ENCODE measurements at places on chromosomes 12 and 14.
A peak's percentile ranks its signal among the peaks of the same experiment; 100 is the strongest.

DNA sequence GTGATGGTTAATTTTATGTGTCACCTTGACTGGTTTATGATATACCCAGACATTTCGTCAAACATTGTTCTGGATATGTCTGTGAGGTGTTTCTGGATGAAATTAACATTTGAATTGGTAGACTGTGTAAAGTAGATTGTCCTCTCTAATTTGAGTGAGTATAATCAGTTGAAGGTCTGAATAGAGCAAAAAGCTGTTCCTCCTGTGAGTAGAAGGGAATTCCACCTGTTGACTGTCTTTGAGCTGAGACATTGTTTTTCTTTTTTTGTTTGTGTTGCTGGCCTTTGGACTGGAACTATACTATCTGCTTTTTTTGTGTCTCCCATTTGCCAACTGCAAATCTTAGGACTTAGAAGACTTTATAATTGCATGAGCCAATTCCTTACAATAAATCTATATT, 920.9 kb upstream of the LRFN5 start:
- DNase-seq = no peak

DNA sequence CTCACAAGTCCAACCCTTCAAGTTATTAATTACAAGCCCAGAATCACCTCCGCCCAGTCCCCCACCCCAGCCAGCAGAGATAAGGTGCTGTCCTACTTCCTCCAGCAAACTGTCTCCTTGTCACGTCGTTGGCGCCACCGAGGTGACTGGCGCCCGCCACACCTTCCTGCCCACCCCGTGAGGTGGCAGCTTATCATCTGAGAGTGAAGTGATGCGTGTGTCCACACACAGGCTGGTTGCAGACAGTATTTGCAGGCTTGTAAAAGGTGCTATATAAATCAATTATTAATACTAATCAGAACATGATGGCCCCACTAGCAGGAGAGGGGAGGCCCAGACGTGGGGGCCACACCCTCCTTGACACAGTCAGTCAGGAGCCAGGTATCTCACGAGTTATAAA, 786.6 kb upstream of the TBX3 start:
- DNase-seq = no peak

GRCh38 chr12:116896411-116896924, 14.3 kb upstream of the FBXW8 start:
- no peak for DNase-seq

GRCh38 chr14:91281346-91281745, 36.8 kb upstream of the GPR68 start:
- DNase-seq = no peak

DNA sequence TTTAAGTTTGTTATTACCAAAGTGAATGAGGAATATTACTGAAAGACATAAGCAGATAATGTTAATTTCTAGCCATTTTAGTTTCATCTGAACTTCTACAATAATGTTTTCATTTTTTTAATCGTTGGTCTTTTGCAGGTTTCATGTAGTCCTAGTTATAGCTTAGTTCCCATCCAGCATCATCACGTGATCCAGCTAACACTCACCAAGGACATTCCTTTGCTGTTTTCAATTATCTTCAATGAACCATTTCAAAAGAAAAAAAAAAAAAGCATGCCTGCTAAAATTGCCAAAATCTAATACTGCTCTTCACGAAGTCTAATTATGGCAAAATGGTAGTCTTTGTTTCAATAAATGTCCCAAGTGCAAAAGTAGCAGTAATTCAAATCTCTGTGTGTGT, 187.7 kb upstream of the ATXN7L3B start:
- no peak for DNase-seq

- no peak for DNase-seq
Observed at GRCh38 chr12:52952076-52952801, 3.3 kb downstream of the KRT18 start.

DNA sequence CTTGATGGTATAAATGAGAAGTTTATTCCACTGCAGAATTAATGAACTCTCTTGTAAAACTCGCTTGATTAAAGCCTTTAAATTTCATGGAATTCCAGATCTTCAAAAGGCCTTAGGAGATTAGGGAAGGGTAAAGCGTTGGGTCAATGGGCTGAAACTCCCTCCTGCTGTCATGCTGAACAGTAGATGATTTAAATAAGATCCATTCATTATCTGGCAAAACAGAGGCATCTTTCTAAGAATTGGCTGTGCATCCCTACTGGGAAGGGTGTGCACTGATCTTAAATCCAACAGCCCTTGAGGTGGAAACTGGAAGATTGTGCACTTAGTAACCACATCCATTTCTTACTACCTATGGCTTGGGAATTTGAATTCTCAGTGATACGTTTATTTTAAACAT, 56.0 kb downstream of the PLCZ1 start:
- no peak for DNase-seq

DNA sequence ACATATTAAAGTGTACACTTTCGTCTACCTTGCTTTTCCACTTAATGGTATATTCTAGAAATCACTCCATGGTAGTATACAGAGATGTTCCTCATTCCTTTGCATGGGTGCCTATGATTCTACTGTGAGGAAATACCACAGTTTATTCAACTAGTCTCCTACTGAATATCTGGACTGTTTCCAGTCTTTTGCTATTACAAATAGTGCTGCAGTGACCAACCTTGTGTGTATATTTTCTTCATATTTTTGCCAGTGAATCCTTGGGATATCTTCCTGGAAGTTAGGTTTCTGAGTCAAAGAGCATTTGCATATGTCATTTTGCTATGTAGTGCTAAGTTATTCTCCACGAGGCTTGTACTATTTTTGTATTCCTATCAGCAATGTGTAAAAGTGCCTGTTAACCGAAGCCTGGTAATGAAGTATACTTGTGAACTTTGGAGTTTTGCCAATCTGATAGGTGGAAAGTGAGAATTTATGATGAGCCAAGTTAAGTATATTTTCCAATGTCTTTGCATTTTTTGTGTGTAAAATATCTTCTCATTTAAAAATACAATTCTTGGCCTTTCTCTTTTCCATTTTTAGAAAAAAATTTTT, 31.3 kb upstream of the TMEM263 start:
- DNase-seq = no peak

DNA sequence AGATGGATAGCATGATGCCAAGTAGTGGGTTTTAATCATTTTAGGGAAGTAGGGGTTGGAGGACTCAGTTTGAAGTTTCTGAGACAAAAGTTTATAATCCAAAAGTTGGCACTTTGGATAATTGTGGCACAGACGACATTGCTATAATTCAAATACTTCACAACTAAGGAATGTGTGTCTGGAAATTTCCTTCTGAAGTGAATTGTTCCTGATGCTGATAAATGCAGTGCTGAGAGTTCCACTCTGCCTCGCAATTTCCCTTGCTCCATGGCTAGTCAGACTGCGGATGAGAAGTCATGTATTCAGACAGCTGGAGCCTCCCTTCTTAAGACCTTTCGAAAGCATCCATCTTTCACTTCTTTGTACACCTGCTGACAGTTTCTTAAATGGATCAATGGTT, 393.3 kb upstream of the PRICKLE1 start:
- no peak for DNase-seq

DNA sequence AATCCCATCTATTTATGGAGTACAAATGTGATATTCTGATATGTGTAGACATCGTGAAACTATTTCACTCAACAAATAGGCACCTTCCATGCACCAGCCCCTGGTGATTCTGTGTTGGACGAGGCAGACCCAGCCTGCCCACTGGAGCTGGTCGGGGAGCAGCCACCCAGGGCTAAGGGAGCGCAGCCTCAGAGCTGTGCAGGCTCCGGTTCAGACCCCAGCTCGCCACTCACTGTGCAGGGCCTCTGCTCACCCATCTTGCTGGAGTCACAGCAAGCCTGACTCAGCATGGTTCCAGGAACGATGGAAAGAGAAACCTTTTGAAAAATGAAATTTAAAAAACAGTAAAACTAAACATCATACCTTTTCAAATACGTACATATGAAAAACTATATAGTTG, 52.3 kb upstream of the BCL11B start:
- DNase-seq = no peak

GRCh38 chr14:66884149-66884548, 305.1 kb upstream of the GARIN2 start:
- DNase-seq = no peak

DNA sequence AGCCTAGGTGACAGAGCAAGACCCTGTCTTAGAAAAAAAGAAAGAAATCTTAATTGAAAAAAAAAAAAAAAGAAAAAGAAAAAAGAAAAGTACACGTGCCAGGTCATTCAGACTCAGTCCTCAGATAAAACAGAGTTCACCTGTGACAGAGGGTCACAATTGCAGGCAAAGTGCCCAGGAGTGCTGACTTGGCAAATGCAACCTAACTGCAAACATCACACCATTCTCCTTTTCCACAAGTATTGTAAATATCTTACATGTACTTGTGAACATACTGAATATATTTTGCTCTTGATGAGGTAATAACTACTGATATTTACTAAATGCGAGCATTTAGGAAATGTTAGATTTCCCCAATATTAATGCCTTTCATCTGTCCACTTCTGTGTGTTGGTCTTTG, 9.0 kb upstream of the COL2A1 start:
- DNase-seq = no peak

- no peak for DNase-seq
Observed at GRCh38 chr14:37252434-37252833, 54.7 kb downstream of the MIPOL1 start.

- DNase-seq = peak; percentile 85
Observed at GRCh38 chr12:124389138-124389724, 94.3 kb downstream of the RFLNA start.

- DNase-seq = no peak
Observed at GRCh38 chr14:64658201-64658600, 46.0 kb upstream of the PLEKHG3 start.

DNA sequence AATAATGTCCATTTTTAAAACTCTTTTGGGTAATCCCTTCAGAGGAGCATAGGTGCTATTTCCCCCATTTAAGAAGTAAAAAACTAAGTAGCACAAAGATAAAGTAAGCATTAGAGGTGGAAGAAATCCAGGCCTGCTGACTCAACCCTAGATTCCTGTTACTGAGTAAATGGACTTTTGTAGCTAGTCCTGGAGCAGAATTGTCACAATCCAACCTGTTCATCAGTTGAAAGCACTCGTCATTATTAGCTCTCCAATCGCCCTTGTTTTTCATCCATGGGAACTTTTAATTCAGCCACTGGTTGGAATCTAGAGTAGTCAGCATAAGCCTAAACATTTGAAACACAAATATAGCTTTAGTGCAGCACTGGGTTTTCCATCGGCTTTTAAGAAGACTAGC, 139.5 kb upstream of the AMIGO2 start:
- no peak for DNase-seq

GRCh38 chr12:124466216-124467128, 100.9 kb downstream of the NCOR2 start:
- no peak for DNase-seq

DNA sequence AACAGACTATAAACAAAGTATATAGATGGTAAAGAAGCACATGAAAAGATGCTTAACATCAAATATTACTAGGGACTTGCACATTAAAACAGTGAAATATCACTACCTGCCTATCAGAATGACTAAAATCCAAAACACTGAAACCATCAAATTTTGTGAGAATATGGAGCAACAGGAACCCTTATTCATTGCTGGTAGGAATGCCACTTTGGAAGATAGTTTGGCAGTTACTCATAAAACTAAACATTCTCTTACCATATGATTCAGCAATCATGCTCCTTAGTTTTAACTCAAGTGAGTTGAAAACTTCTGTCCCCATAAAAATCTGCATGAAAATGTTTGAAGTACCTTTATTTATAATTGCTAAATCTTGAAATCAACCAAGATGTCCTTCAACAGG, 297.6 kb downstream of the DAD1 start:
- DNase-seq = no peak

DNA sequence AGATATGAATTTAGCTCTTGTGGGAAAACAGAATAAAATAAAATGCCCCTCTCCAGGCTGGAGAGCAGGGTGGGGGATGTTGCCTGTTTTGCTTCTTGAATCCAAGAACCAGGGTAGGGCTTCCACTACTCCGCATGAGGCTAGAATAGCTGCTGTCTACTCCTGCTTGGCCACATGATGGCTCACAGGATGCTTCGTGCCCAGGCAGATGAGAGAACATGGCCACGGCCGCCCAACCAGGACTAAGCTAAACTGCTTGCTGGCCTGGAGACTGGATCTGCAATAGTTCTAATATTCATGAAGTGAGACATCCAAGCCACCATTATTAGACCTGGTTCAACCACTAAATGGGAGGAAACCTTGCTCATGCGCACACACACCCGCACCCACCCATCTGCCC, 122.2 kb upstream of the METAP2 start:
- DNase-seq = no peak

GRCh38 chr12:66603461-66603860, 75.4 kb downstream of the GRIP1 start:
- DNase-seq = no peak

DNA sequence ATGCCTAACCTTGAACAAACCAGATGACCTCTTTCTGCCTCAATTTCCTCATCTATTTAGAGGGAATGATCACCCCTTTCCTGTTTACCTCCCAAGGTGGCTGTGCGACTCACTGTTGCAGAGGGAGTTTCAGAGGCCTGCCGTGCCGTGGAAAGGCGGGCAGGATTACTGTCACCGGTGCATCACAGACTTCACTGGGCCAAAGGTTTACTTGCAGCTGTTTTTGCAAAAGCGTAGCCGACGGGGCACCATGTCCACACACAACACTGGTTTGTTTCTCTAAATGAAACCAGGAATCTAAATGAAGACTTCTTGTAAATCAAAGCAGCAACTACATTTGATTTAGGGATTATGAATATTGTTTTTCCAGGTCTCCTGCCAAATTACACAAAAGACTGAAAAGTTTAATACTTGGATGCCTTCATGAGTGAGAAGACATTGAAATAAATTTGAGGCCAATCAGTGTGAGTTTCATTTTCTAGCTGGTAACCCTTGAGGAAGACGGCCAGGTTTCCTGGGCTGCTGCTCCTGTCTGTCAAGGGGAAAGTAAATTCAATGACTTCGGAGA, 696.1 kb upstream of the TMEM132C start:
- no peak for DNase-seq

DNA sequence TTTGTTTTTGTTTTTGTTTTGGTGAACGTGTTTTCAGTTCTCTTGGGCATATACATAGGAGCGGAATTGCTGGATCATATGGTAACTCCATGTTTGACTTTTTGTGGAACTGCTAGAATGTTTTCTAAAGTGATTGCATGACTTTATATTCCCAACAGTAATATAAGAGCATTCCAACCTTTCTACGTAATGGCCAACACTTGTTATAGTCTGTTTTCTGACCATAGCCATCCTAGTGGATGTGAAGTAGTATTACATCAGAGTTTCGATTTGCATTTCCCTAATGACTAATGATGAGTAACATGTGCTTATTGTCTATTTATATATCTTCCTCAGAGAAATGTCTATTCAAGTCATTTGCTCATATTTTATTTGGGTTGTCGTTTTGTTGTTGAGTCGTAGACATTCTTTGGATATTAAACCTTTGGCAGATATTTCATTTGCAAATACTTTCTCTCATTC, 268.7 kb downstream of the AEBP2 start:
- peak; percentile 15 for DNase-seq

GRCh38 chr14:89374908-89375307, 42.1 kb downstream of the FOXN3 start:
- DNase-seq = no peak

- DNase-seq = no peak
Observed at GRCh38 chr12:63318933-63319332, 167.9 kb upstream of the AVPR1A start.

All from AG08396 (cell line).